ENCODE measurements at places on chromosomes 6 and 20.

- ATAC-seq, result no peak
Measured at GRCh38 chr6:44201200-44201599, 15.5 kb upstream of the MYMX start.

DNA sequence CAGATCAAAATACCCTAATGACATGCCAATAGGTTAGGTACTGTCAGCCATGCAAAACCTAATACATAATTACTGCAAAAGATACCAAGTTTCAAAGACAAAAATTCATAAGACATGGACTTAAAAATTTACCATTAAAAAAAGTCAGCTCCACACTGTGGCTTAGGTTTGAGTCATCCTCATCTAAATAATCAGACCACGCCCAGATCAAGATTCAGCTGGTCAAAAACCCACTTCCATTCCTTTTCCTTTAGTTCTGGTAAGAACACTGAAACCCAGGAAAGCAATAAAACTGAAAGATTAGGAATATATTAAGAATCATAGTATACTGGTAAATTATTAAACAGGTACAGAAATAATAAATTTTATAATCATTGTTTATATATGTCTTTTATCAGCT is 81.0 kb upstream of the ASF1A start:
- ATAC-seq, result no peak

DNA sequence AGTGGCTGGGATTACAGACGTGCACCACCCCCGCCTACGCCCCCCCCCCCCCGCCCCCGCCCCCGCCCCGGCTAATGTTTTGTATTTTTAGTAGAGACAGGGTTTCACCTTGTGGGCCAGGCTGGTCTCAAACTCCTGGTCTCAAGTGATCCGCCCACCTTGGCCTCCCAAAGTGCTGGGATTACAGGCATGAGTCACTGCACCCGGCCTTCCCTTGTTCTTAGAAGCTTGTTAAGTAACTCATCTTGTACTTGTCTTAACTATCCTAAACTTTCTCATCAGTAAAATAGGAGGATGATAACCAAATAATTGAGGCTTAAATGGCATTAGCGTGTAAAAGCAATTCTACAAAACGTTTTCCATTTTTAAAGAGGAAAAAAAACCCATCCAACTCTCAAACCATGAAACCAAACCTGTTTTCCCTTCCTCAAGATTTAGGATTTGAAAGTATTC is 4.2 kb downstream of the CDYL start:
- ATAC-seq, result no peak

- ATAC-seq, result no peak
Measured at GRCh38 chr6:3230900-3231246, 3.4 kb upstream of the TUBB2B start.

- no peak for ATAC-seq
Measured at GRCh38 chr20:13749811-13750210, 34.9 kb downstream of the ESF1 start.

- no peak for ATAC-seq
Measured at GRCh38 chr20:59268870-59269269, 31.5 kb upstream of the EDN3 start.

GRCh38 chr6:105800871-105801270 is 285.3 kb upstream of the PRDM1 start:
- no peak for ATAC-seq

- ATAC-seq, result no peak
Measured at GRCh38 chr20:22556565-22557056, 27.8 kb downstream of the FOXA2 start.

- no peak for ATAC-seq
Measured at GRCh38 chr6:134287859-134288537, 29.9 kb downstream of the SGK1 start.

- ATAC-seq, result peak; percentile 86
Measured at GRCh38 chr6:30769088-30769852, 24.9 kb upstream of the IER3 start.

DNA sequence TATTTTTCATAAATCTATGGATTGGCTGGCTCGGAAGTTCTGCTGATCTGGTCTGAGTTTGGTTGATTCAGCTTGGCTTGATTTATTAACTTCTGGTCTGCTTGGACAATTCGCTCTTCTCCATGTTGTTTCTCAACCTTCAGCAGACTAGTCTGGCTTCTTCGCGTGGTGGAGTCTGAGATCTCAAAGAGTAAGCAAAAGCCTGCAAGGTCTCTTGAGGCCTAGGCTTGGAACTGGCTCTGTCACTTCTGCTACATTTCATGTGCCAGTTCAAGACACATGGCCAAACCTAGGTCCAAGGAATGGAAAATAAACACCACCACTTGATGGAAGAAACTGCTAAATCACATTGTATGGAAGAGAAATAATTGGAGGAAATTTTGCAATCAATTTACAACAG is 115.1 kb upstream of the JAG1 start:
- no peak for ATAC-seq

GRCh38 chr6:28351087-28351486 is 1.3 kb downstream of the ZKSCAN3 start:
- no peak for ATAC-seq

DNA sequence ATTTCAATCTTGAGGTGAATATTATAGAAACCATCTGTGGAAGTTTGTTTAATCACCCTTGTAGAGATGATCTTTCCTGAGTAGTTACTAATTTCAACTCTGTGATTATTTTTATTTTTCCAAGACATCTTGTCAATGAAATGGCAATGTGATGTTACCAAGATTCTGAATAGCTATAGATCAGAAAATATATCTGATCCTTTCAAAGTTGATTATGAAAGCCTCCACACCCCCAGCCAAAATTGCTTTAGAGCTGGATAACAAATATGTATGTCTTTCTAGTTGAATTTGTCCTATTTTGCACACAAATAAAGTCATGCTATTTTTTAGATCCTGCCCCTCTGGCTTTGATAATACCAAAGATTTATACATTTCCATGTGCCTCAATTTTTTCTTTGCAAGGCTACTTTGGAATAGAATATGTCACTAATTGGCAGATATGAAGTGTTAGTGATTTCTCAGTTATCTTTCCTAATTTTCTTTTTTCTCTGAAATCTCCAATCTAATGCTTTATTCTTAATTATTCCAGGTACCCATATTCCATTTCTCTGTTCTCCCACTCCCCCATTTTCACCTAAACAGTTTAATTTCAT is 5.0 kb downstream of the SIM1 start:
- ATAC-seq, result no peak

DNA sequence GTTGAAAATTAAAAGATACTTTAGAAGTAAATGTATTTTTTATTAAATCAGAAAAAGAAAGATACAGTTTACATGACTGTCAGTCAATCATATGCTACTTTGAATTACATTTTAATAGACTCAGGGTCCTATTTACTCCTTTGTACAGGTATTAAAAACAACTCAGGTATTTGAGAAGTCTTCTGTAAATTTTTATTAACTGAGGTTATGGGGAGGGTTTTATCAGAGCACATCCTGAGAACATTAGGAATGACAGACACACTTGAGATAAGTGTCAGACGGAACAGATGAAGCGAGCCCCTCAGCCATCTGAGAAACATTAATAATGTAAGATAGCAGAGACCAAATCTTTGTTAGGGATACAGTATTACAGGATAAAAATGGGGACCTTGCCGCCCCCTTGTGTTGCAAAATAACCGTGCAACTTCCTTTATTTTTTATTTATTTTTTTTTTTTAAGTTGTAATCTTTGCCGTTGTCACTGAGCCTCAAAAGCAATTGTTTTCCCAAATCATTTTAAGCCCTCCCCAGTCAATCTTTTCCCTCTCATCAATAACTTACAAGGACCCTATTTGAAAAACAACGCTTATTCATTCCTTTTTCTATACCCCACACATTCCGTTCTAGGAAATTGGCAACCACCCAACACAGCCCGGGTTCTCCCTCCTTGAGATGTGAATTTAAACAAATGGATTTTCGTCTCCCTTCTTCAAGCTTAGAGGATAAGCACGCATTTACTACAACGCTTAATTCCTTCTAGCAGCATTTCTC is 126.7 kb downstream of the BCAS1 start:
- no peak for ATAC-seq

DNA sequence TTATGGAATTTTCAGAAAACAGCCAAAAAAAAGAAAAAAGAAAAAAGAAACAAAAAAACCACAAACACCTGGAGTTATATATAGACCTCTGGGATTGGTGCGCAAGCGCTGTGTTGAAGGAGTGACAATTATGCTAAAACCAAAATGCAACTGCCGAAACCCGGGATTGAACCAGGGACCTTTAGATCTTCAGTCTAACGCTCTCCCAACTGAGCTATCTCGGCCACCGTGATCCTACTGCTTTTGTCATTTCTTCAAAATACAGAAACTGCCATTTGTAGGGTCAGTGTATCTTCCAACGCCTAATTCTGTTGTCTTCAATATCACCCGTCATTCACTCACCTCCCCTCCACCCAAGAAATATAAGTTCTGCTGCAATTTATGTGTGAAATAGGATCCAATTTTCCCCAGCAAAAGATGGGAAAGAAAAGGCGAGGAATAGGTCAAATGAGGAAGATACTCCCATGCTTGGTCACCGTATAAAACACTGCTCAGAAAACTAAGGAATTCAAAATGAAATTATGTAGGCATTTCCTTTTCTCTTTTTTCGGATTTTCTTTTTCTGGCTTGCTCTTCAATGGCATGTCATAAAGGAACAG is 116.0 kb downstream of the TRIM27 start:
- ATAC-seq, result peak; percentile 21

DNA sequence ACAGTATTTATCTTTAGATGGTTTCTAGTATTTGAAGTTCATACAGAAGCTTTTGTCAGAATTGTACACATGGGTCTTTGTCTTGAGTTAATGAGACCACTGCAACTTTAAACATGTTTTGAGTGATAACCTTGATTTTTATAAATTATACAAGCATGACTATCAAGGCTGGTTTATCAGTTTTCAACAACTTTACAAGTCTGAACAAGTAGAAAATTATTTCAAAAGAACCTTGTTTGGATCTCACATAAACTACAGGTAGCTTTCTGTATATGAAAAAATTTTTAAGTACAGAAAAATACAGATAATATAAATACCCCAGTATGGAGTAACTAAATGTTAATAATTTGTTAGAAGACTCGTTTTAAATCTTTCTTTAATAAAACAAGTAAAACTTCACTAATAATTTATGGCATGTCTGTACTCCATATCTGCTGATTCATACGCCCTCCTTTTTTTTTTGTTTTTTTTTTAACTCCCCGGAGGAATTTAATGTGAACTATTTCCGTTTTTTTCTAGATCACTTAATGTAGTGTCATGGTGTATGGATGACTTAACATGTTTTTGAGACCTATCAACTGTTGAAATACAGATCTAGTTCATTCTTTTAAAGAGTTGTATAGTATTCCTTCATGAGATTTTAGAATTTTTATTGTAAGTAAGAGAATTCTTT is 18.3 kb downstream of the VAPB start:
- ATAC-seq, result no peak

- ATAC-seq, result no peak
Measured at GRCh38 chr6:106476331-106477105, 116.0 kb downstream of the CRYBG1 start.

GRCh38 chr6:89840538-89840937 is 10.9 kb downstream of the CASP8AP2 start:
- no peak for ATAC-seq

- peak; percentile 59 for ATAC-seq
Measured at GRCh38 chr6:137707590-137708360, 159.3 kb upstream of the TNFAIP3 start.

GRCh38 chr6:90458353-90459224 is 128.3 kb downstream of the MAP3K7 start:
- peak; percentile 97 for ATAC-seq

Data from activated CD4-positive, CD25-positive, alpha-beta regulatory T cell treated with anti-CD3 and anti-CD28 coated beads, Interleukin-2, amount 50 U/mL, for 24 hours (primary cell).